ENCODE measurements at places on chromosomes 6 and 20.

DNA sequence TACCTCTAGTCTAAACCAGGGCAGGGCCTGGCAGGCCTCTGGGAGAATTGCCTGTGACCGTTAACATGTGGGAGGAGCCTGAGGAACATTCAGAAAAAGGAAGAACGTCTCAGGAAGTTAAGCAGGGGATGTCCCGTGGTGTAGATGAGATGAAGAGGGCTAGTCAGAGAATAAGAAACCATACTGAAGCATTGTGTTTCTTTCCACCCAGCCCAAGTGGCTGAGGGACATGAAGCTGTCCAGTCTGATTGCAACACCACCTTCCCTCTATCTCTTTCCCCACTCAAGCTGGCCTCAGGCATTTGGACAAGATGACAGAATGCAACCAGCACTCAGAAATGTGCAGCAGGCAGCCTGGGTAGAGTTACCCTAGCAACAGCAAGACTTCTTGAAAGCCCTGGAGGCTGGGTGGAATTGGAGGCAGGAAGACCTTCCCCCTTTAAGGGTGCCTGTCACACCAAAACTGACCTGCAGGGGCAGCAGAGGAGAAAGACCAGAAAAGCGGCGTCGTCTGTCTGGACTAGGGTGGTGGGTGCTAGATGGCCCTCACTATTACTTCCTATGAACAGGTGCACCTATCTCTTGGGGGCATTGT lies 186.1 kb downstream of the UNC5CL start:
- peaks cover 10% of the 10 kb centered on the region for H3K4me1 ChIP-seq
- H3K27me3 ChIP-seq, result peaks cover 3% of the 10 kb centered on the region
- H3K4me3 ChIP-seq, result no peak overlapping the region
- no peaks in the 10 kb centered on the region for H3K36me3 ChIP-seq
- no peak overlapping the region for H3K27ac ChIP-seq
- DNase-seq, result no peak

- no peak overlapping the region for H3K4me3 ChIP-seq
- no peak overlapping the region for H3K27ac ChIP-seq
- no peak for DNase-seq
- H3K4me1 ChIP-seq, result no peaks in the 10 kb centered on the region
- no peaks in the 10 kb centered on the region for H3K27me3 ChIP-seq
- no peaks in the 10 kb centered on the region for H3K36me3 ChIP-seq
Observed at GRCh38 chr6:91330896-91331295, 744.0 kb upstream of the MAP3K7 start.

- peaks cover 12% of the 10 kb centered on the region for H3K27me3 ChIP-seq
- no peak overlapping the region for H3K4me3 ChIP-seq
- H3K4me1 ChIP-seq, result no peaks in the 10 kb centered on the region
- no peak overlapping the region for H3K27ac ChIP-seq
- H3K36me3 ChIP-seq, result no peaks in the 10 kb centered on the region
- DNase-seq, result no peak
Observed at GRCh38 chr6:17847203-17847760, 140.2 kb downstream of the KIF13A start.

DNA sequence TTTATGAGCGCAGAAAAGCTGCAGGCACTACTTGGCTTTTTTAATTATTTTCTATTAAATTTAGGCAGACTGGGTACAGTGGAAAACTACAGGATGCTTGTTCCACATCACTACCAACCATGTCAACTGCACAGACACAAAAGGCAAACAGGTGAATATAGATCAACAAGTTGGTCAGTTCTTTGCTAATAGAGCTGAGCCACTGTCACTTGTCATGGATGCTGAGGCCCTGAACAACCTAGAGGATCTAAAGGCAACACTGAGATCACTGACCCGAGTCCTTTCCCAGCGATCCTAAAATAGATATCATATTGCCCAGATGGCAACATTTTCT lies 34.5 kb upstream of the FAM83C start:
- DNase-seq, result no peak
- H3K4me3 ChIP-seq, result no peak overlapping the region
- no peak overlapping the region for H3K27ac ChIP-seq
- peaks cover 6% of the 10 kb centered on the region for H3K36me3 ChIP-seq
- no peaks in the 10 kb centered on the region for H3K27me3 ChIP-seq

GRCh38 chr20:18972251-18972876 lies 158.8 kb downstream of the SCP2D1 start:
- no peak overlapping the region for H3K27ac ChIP-seq
- no peaks in the 10 kb centered on the region for H3K4me1 ChIP-seq
- no peak overlapping the region for H3K4me3 ChIP-seq
- no peaks in the 10 kb centered on the region for H3K36me3 ChIP-seq
- no peaks in the 10 kb centered on the region for H3K27me3 ChIP-seq

GRCh38 chr20:53409447-53409717 lies 184.3 kb downstream of the ZNF217 start:
- no peaks in the 10 kb centered on the region for H3K36me3 ChIP-seq
- no peak overlapping the region for H3K4me3 ChIP-seq
- H3K27me3 ChIP-seq, result no peaks in the 10 kb centered on the region
- DNase-seq, result no peak
- peaks cover 7% of the 10 kb centered on the region for H3K4me1 ChIP-seq

GRCh38 chr6:70973604-70974003 lies 16.7 kb upstream of the B3GAT2 start:
- no peaks in the 10 kb centered on the region for H3K36me3 ChIP-seq
- H3K27ac ChIP-seq, result no peak overlapping the region
- DNase-seq, result no peak

GRCh38 chr20:6715401-6715941 lies 52.0 kb upstream of the BMP2 start:
- DNase-seq, result no peak
- H3K4me1 ChIP-seq, result no peaks in the 10 kb centered on the region
- no peak overlapping the region for H3K27ac ChIP-seq
- H3K36me3 ChIP-seq, result no peaks in the 10 kb centered on the region
- H3K4me3 ChIP-seq, result no peak overlapping the region
- no peaks in the 10 kb centered on the region for H3K27me3 ChIP-seq

GRCh38 chr20:51543422-51543788 lies 886 bp upstream of the NFATC2 start:
- H3K36me3 ChIP-seq, result peaks cover 22% of the 10 kb centered on the region
- no peak for DNase-seq
- H3K27me3 ChIP-seq, result peaks cover 22% of the 10 kb centered on the region

GRCh38 chr20:44500221-44500620 lies 21.6 kb downstream of the SERINC3 start:
- H3K4me1 ChIP-seq, result peaks cover 18% of the 10 kb centered on the region
- no peaks in the 10 kb centered on the region for H3K27me3 ChIP-seq
- DNase-seq, result no peak
- no peak overlapping the region for H3K4me3 ChIP-seq
- H3K36me3 ChIP-seq, result peaks cover 61% of the 10 kb centered on the region
- H3K27ac ChIP-seq, result no peak overlapping the region

DNA sequence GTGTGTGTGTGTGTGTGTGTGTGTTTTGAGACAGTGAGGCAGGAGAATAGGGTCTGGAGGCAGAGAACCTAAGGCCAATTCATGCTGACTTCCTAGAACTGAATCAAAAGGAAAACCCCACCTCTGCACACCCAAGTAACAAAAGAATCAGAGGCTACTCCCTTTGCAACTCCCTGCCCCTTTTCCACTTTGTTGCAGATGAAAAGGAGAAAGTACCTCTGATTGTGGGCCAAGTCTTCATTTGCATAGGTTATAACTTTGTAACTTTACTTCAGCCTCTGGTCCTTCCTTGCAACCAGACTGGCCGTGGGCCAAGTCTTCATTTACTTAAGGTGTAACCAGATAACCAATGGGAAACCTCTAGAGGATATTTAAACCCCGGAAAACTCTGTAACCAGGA lies 168.8 kb downstream of the EYA2 start:
- no peaks in the 10 kb centered on the region for H3K36me3 ChIP-seq
- H3K4me1 ChIP-seq, result no peaks in the 10 kb centered on the region
- no peak for DNase-seq
- H3K27ac ChIP-seq, result no peak overlapping the region
- peaks cover 1% of the 10 kb centered on the region for H3K27me3 ChIP-seq

All from activated T-helper 1 cell treated with anti-CD3 and anti-CD28 coated beads, Interleukin-12 subunit alpha, Interleukin-12 subunit beta, Interleukin-2, Interleukin-4 antibody, amounts not matched to agents 30 ng/mL and 10 ng/mL and 1 ng/mL, durations not matched to agents 14 hours and 24 hours and 36 hours (primary cell).